NCI-H1436 treated with DMSO at 0.1 percent for 48 hours (cell line): ENCODE measurements at places on chromosomes 12 and 14.
A peak's percentile ranks its signal among the peaks of the same experiment; 100 is the strongest.

GRCh38 chr12:68828672-68829068, 20.7 kb downstream of the MDM2 start:
- DNase-seq, result no peak

DNA sequence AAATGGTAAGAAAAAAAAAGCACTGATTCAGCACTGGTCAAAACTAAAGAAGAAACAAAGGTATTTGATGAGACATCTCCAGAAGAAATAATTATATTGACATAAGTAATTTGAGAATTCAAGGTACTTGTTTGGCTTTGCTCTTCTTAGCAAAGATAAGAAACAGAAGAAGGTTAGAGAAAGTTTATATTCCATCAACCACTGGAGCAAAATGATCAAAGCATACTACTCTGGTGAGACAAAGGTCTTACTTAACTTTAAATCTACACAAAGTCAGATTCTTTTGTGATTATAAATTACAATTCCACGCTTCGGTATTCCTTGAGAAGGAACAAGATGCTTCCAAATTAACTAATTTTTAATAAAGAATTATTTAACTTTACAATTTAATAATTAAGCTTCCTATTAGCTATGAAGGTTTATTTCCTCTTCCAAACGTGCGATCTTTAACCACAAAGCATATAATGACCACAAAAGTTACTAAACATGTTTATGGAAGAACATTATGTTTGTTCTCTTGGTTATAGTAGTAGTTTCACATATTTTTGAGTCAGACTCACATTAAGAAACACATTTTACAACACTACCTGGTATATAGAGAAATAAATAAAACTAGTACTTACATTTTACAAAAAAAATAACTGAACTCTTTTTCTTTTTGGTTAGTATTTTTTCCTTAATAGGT, 53.4 kb downstream of the METTL25 start:
- no peak for DNase-seq

GRCh38 chr14:30240018-30240417, 312.4 kb upstream of the PRKD1 start:
- no peak for DNase-seq

- DNase-seq, result no peak
Measured at GRCh38 chr14:77660754-77661153, 44.3 kb upstream of the SPTLC2 start.

DNA sequence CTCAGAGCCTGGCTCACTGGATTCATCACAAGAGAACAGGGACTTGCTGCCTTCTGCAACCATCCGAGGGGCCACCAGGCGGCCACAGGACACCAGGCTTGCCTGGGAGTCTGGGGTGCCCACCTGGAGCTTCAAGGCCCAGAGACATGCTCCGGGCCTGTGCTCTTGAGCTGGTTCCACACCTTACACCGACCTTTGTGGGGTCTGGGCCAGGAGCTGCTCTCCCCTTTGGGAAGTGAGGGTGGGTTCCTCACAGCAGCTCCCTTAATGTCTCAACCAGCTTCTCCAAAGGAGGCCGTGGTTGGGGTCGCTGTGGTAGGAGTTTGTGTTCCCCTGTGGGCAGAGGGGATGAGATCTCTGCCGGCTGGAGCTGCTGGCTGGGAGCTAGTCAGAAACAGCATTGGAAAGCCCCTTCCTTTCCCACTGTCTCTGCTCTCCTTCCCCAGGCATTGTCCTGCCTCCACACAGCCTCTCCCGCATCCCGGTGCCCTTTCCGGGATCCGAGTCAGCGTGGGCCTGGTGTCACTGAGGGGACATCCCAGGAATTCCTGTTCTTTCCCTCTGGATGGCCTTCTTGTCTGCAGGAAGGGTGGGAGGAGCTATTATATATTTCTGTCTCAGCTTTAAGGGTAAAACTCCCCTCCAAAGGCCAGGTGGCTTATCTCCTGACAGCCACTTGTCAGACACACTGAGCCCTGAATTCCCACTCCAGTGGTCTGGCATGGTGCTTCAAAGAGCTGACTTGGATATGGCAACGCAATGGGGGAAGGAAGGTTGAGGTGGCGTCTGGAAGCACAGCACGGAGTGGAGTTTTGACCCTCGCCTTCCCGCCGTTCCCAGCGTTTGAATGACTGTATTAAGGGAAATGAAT, 5.1 kb upstream of the PAPLN start:
- DNase-seq, result no peak

DNA sequence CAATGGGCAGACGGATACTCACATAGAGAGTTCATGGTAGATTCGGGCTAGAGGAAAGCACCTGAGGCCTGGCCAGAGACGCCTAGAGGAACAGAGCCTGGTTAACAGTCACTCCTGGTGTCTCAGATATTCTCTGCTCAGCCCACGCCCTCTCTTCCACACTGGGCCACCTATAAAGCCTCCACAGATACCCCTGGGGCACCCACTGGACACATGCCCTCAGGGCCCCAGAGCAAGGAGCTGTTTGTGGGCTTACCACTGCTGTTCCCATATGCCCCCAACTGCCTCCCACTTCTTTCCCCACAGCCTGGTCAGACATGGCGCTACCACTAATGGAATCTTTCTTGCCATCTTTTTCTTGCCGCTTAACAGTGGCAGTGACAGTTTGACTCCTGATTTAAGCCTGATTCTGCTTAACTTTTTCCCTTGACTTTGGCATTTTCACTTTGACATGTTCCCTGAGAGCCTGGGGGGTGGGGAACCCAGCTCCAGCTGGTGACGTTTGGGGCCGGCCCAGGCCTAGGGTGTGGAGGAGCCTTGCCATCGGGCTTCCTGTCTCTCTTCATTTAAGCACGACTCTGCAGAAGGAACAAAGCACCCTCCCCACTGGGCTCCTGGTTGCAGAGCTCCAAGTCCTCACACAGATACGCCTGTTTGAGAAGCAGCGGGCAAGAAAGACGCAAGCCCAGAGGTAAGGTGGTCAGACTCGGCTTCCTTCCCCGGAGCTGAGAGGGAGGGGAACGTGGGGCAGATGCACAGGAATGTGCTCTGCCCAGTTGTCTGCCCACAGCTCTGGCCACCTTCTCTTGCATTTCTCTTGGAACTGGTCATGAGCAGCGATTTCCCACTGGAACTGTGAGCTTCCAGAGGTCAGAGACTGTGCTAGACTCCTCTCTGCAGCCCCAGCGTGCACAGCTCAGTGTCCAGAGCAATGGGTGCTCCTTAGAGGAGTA, at the start of gene CD4:
TSS of gene CD4 (plus strand) at position 557 of the 953 bp plus-strand sequence. CDS start 10,611 bp downstream, outside the sequence.
- DNase-seq, result no peak

DNA sequence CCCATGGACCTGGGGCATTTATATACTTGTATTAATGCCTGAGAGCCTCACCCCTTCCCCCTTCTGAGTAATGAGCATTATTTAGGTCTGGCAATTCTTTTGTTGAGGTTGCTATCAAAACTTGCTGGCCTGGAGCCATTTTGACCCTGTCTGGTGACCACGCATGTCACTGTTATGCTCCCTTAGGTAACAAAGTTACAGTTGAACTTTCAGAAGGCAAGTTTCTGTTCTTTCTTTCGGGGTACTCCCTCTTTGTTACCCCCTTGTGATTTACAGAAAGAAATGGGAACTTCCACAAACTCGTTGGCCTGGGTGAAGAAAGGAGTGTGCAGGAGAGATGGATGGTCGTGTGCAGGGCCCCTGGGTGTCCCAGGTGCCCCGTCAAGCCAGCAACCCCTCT, 305.4 kb downstream of the DPF3 start:
- no peak for DNase-seq

- DNase-seq, result no peak
Measured at GRCh38 chr14:79225815-79226214, 985.5 kb downstream of the DIO2 start.

DNA sequence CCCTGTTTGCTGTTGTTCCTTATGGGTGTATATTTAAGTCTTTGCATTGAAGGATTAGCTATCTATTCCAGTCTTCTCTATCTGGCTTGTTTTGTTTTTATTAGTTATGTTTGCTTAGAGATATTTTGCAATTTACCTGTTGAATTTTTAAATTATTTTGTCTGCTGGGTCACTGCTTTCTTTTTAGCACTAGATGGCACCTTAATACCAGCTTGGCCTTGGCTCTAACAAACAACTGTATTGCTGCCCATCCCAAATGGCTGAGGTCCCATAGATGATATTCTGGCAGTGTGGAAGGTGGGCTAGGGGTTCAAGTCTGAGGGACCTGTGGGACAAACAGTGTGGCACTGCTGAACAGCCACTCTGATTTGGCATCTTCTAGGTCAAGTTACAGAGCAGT, 144.0 kb upstream of the FBXO33 start:
- DNase-seq, result no peak

GRCh38 chr14:20415782-20416206, 2.5 kb upstream of the TEP1 start:
- no peak for DNase-seq

- DNase-seq, result no peak
Measured at GRCh38 chr14:91218014-91218413, 26.5 kb downstream of the GPR68 start.

DNA sequence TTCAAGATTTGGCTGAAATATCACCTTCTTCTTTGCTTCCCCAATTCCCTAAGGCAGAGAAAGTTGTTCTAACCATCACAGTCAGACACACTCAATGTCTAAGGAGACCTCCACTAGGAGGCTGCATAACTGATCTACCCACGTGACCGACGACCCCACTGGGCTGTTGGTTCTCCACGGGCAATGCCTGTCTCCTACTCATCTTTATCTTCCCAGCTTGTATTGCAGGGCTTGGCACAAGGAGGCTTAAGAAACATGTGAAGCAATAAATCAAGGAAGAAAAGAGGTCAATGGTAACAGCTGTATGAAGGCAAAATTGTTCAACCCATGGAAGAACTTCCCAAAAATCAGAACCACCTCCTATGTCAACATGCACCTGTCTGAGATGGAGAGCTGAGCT, 27.1 kb downstream of the NT5DC3 start:
- DNase-seq, result no peak

- no peak for DNase-seq
Measured at GRCh38 chr12:57626111-57626920, 6.7 kb downstream of the B4GALNT1 start.

DNA sequence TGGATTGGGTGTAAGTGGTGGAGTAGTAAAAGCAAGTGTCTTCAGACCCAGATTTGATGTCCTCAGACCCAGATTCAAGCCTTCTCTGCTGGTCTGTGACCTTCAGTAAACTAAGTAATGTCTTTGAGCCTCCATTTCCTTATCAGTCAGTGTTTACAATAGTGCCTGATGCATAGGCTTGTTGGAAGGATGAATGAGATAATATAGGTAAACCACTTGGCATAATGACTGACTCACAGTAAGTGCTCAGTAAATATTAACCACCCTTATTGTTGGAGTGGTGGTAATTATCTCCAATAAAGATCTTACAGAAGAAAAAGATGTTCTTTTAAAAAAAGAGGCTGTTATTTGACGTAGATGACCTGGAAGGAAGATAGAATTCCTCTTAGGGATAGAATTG, 86.2 kb downstream of the IGF1 start:
- peak; percentile 4 for DNase-seq

DNA sequence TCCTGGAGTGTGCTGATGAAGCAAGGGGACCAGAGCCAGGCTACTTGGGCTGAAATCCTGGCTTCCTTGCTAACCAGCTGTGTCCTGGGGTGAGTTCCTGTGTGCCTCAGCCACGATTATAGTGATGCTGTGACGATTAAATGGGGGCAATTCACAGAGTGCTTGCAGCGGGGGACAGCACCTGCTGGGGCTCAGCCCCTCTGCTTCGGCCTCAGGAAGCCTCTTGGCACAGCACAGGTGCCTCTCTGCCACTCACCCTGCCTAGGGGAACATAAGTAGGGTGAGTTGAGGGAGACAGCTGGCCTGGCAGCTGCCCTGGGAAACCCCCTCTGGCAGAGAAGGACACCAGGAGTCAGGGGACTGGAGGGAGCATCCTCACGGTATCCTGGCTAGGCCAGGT, 9.4 kb downstream of the KRT80 start:
- DNase-seq, result no peak

GRCh38 chr12:76035045-76035444, 3.5 kb upstream of the PHLDA1 start:
- no peak for DNase-seq

DNA sequence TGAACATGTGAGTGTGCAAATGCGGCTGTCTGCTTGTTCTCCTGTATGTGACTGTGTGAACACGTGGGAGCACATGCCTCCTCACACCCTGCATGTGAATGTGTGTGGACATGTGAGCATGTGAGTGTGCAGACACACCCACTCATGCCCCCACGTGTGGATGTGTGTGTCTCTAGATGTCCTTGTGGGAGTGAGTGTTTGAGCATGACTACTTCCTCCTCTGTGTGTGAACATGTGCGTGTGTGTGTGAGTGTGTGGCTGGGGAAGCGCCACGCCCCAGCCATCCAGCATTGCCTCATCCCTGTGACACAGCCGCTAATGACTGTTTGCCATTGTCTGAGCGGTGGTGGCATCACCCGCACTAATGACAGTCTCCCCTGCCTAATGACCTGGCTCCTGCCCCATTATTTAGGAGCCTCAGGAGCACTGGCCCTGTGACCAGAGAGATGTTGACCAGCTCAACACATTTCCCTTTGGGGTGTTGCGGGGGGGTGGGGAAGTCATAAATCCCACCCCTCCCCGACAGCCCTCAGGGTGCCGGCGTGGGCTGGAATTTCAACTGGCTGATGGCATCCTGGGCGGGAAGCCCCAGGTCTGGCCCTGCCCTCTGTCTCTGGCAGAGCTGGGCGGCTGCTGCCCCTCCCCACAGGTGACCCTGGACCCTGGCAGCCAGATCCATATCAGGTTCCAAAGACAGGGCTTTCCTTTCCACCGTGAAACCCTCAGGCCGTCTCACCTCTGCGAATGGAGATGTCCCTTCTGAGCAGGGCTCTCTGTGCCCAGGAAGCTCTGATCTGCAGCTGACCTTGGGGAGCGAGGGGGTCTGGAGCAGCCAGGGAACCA, 11.5 kb upstream of the KRT80 start:
- DNase-seq, result no peak

DNA sequence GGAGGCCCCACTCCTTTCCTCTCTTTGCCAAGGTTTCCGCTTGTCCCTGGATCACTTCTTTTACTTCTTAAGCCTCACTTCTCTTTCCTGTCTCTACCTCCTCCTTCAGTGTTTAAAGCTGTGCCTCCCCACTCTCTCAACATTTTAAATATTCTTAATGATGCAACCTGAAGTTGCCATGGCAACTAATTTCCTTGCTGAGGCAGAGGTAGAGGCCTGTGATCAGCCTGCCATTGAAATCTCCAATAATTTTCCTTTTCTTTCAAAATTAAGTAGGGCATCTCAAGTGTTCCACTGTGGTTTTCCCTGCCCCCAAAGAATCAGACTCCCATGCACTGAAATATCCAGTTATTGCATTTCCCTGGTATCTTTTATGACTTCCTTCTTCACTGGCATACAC, 108.6 kb upstream of the VRK1 start:
- DNase-seq, result no peak

DNA sequence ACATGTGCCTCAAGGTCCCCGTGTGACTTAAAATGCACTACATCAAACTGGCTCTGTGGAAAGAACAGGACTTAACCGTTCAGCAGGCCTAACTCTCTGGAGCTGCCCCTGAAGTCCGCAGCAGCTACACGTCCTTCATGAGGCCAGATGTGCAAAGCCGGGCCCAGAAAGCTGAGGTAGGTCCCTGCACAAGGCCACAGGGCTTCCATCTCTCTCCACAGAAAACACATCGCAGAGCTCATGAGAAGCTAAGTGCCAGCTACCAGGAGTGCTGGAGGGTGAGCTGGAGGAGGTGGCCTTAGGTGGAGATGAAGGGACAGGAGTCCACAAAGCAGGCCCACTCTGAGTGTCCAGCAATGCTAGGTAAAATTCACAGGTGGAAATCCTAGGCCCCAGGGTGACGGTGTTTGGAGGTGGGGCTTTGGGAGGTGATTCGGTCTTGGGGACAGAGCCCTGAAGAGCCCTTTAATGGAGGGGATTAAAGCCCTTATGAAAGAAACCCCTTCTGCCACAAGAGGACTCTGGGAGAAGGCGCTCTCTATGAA, 52.4 kb downstream of the VCPKMT start:
- DNase-seq, result no peak
